ENCODE measurements at places on chromosomes 4 and X.

- DNase-seq, result peak; percentile 25
These were observed 702 bp upstream of the CDKN2AIP start for GRCh38 chr4:183443655-183444213.

- no peak for DNase-seq
These were observed 95.9 kb upstream of the MYOZ2 start for GRCh38 chr4:119039779-119040178.

- no peak for DNase-seq
These were observed 137.3 kb downstream of the TMEM144 start for GRCh38 chr4:158347556-158347955.

GRCh38 chr4:140969296-140969695 lies 164.0 kb downstream of the RNF150 start:
- DNase-seq, result no peak

GRCh38 chr4:24511371-24512063 lies 72.8 kb downstream of the DHX15 start:
- no peak for DNase-seq

All from stimulated activated CD4-positive, alpha-beta T cell treated with anti-CD3 and anti-CD28 coated beads, Interleukin-15, amount 100 ng/mL, for 1 hour (primary cell).